ENCODE measurements at places on chromosomes 16 and 17. TPM values are rescaled to one million over a fixed set of nuclear protein-coding genes. Genes with fewer than 3 reads are reported as not detected.

DYNLRB2 gene
- 0.31 TPM for total RNA-seq

STX1B gene
- total RNA-seq, result 2.9 TPM

CIITA gene
- 2.4 TPM for total RNA-seq

DNA sequence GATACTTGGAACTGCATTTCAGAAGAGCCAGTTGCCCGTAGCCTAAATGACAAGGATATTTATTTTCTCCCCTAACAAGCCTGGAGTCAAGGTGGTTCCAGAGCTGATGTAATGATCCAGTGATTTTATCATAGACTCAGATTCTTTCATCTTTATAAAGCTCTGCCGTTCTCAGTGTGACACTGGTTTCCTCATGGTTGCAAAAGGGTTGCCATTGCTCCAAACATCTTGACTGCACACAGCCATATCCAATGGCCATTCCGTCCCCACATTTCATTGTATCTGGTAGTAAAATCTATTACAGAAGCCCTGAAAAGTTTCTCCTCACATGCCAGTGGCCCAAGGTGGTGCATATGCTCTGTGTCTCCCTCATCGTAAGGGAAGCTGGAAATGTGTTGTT, 63.1 kb upstream of the SDK2 start:
- H3K27ac ChIP-seq, result no peak overlapping the region
- DNase-seq, result no peak
- H3K36me3 ChIP-seq, result no peaks in the 10 kb centered on the region

- no peak overlapping the region for H3K27ac ChIP-seq
- H3K36me3 ChIP-seq, result no peaks in the 10 kb centered on the region
- DNase-seq, result no peak
- H3K4me1 ChIP-seq, result peaks cover 34% of the 10 kb centered on the region
- H3K4me3 ChIP-seq, result peak overlapping the region; percentile 69
Measured at GRCh38 chr16:19885451-19886072, 914 bp upstream of the GPRC5B start.

DNA sequence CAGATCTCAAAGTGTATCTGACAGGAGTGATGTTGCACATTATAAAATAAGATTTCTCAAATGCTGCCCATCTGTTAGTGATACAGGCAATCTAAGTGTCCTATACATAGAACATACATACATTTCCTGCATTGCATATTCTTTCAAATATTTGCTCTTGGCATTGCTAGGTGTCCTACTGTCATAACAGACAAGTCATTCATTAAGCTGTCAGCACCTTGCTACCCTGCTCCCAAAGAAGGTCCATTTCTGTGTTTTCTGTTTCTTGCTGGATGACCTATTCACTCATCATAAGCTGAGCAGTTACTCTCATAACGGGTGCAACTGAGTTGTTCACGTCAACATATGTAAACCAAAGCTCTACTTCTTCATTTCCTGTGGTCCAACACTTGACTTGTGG, 719.0 kb downstream of the KCNJ2 start:
- H3K27me3 ChIP-seq, result no peaks in the 10 kb centered on the region
- H3K36me3 ChIP-seq, result no peaks in the 10 kb centered on the region
- DNase-seq, result no peak
- H3K27ac ChIP-seq, result no peak overlapping the region
- H3K4me1 ChIP-seq, result no peaks in the 10 kb centered on the region

- H3K27ac ChIP-seq, result no peak overlapping the region
- no peak overlapping the region for H3K4me3 ChIP-seq
- peaks cover 12% of the 10 kb centered on the region for H3K4me1 ChIP-seq
Measured at GRCh38 chr17:82384051-82384729, 12.6 kb downstream of the UTS2R start.

Measured in CD4-positive, alpha-beta T cell (primary cell).